ENCODE measurements at places on chromosomes 12 and 14.

DNA sequence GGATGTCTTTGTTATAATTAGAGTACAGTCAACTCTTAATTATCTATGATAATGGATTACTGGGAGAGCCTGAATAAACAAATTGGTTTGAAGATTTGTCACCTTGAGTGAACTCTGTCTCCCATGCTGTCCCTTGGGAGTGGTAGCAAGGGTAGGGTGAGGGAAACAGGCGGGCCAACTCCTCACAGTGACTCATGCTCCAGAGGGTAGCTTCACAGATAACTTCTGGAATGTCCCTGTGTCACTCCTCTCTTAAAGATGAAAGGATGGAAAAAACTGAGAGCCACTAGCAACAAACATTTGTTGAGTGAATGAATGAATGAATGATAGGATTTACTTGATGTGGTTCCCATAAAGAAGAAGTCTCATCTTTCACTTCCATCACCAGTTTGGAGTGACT is 53.5 kb downstream of the RASSF9 start:
- DNase-seq: no peak

DNA sequence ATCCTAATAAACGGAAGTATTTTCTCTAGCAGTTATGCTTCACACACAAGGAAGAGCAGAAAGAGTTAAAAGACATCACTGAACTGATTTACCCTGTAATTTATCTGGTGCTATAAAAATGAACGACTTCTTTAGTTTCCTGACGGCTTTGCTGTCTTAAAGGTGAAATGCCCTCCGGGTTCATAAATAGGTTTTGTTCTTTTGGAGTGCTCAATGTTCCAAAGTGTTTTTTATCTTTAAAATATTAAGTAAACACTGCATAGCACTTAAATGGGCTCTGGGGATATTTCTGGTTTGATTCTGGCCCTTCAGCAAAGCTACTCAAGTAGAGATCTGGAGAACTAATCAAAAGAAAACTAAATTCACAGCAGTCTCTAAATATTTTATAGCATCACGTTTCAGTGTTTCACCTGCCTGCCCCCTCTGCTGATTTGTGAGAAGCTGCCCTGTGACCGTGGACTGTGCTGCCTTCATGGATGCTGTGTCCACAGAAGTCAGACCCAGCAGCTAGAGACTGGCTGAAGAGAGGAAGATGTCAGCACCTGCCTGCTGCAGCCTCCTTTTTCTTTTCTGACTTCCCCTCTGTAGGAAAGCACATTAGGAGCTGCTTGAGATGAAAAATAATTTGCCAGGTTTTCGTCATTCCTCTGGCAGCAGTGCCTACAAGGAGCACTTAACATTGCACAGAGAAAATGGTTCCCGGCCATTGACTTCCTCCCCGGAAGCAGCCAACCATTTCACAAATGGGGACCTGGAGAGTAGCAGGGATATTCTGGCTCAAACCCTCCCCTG is 205.1 kb upstream of the FSCB start:
- DNase-seq: no peak

DNA sequence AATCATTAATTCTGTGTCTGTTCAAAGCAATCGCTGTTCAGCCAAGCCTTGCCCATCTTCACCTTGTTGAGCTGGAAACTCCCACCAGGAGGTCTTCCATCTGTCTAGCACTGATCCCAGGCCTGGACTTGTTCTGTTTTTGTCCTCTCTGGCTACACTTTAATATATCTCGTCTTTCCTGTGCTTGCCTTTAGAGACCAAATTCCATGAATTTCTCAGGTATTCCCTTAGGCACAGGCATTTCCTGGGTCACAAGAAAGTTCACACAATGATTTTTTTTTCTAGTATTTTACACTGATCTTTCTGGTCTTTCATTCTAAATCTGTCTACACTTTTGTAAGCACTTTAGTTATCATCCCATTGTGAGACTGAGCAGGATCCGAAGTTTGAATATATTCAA is 116.4 kb upstream of the CCND2 start:
- DNase-seq: no peak

- DNase-seq: no peak
Measured at GRCh38 chr14:87691042-87691881, 301.7 kb downstream of the GALC start.

GRCh38 chr12:68675101-68675842 is 11.5 kb upstream of the NUP107 start:
- DNase-seq: peak; percentile 53

DNA sequence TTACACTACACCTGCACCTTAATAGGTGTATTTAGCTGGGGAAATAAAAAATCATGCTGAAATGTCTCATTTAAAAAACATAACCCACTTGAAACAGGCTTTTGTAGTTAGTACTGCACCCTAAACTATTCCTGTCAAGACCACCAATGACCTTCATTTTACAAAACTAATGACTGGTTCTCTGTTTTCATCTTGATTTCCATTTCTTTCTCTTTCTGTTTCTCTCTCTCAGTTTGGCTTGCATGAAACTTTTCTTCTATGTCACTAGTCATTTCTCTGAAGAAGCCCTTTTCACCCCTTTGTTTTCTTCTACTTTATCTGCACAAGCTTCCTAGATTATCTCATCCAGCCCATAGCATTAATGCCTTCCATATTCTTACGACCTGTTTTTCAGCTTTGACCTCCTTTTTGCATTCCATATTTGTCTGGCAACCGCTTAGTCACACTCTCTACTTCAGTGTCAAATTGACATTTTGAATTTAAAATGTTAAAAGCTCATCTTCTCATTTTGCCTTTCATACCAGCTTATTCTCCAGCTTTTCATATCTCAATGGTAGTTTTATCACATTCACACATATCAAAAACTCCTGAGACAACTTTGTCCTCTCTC is 32.7 kb upstream of the KLRF1 start:
- DNase-seq: no peak

- no peak for DNase-seq
Measured at GRCh38 chr12:2645460-2645859, 149.3 kb upstream of the FKBP4 start.

GRCh38 chr12:116887897-116888296 is 6.7 kb upstream of the HRK start:
- no peak for DNase-seq

- DNase-seq: no peak
Measured at GRCh38 chr12:27623645-27624044, 72.6 kb upstream of the REP15 start.

DNA sequence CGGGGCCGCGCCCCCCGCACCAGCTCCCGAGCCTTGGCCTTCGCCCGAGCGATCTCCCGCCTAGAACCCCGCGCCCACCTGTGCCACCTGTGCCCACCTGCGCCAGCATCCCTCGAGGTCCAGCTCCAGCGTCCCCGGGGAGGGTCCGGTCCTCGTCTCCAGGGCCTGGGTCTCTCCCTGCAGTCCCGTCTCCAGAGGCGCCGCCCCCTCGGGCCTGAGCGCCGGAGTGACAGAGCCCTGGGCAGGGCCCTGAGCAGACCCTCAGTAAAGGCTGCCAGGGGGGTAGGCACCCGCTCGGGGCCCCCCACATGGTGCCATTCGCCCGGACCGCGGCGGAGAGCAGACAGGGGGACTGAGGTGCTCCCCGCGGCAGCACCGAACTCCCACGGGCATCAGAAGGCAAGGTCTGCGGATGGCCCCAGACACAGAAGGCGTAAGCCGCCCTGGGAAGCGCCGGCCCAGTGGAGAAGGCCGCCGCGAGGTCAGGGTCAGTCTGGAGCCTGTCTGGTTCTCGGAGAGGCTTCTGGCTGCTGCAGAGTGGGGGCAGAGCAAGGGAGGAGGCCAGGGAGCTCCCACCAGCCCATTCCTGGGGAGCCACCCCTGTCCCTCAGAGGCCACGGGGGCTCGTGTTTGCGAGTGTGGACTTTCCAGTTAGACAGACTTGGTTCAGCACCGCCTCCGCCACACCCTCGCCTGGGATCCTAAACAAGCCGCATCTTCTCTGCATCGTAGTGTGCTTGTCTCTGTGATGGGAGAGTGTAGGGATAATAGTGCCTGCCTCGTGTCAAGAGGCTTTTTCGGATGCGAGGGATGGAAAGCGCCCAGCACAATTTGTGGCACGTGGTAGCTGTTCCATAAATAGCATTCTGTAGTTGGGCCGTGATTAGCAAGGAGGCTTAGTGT is 1.1 kb upstream of the PPP1R13B start:
- no peak for DNase-seq

- DNase-seq: no peak
Measured at GRCh38 chr12:64672925-64673409, 62.7 kb downstream of the RASSF3 start.

GRCh38 chr14:85934123-85934885 is 404.4 kb downstream of the FLRT2 start:
- DNase-seq: peak; percentile 23

DNA sequence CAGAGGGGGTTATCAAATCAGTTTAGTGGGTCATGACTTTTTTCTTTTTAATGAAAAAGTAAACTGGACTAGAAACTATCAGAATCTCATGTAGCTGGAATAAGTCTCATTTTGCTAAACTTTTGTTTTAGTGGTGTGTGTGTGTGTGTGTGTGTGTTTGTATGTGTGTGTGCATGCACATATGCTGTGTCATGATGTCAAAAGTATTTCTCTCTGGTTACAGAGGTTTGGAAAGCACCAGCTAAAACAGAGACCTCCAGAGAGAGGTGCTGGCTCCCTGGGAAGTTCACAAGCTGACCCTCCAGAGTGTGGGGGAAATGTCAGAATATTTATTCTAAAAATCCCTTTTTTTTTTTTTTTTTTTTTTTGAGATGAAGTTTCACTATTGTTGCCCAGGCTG is 114.7 kb downstream of the LGMN start:
- no peak for DNase-seq

DNA sequence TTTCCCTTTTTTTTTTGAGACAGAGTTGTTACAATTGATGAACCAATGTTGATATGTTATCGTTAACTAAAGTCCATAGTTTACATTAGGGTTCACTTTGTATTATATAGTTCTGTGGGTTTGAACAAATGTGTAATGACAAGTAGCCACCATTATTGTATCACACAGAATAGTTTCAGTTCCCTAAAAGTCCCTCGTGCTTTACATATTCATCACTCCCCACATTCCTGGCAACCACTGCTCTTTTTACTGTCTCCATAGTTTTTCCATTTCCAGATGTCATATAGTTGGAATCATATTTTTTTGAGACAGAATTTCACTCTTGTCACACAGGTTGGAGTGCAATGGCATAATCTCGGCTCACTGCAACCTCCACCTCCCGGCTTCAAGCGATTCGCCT is 12.5 kb downstream of the HSD17B6 start:
- no peak for DNase-seq

DNA sequence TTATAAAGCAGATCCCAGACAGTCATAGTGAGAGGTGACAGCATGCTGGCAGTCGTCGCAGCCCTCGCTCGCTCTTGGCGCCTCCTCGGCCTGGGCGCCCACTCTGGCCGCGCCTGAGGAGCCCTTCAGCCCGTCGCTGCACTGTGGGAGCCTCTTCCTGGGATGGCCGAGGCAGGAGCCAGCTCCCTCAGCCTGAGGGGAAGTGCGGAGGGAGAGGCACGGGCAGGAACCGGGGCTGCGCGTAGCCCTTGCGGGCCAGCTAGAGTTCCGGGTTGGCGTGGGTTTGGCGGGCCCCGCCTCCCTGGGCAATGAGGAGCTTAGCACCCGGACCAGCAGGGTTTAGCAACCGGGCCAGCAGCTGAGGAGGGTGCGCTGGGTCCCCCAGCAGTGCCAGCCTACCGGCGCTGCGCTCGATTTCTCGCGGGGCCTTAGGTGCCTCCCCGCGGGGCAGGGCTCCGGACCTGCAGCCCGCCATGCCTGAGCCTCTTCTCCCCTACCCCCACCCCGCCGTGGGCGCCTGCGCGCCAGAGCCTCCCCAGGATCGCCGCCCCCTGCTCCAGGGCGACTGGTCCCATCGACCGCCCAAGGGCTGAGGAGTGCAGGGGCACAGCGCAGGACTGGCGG is 451.2 kb upstream of the DCN start:
- no peak for DNase-seq

GRCh38 chr12:20375560-20375959 is 7.2 kb downstream of the PDE3A start:
- no peak for DNase-seq

DNA sequence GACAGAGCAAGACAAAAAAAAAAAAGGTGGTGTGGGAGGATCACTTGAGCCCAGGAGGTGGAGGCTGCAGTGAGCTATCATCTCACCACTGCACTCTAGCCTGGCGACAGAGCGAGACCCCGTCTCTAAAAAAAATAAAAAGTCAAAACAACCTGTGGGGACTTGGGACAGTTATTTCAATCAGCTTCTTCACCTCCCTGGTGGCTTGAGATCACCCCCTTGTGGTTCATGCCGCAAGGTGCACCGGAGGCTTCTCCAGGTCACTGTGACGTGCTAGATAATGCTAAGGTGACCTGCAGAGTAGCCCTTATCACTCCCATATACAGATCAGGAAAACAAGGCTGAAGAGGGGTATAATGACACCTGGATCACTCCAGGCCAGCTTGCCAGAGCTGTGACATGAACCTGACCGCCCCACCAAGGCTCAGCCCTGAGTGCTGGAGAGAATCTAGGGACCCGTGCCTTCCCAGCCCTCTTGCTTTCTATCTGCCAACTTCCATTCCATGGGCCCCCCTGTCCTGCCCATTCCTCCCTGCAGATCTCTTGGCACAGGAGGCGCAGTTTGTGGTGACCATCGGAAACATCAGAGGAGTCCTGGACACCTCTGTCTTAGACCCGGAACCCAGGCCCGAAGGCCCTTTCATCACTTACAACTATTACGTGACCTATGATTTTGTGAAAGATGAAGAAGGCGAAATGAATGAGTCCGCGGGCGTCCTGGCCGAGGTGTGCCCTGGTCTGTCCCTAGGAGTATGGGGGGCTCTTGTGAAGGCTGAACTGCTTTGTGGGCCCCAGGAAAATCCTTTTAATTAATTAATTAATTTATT is 8.1 kb downstream of the LRRC43 start:
- peak; percentile 17 for DNase-seq

- DNase-seq: no peak
Measured at GRCh38 chr14:79424462-79424861, 786.8 kb downstream of the DIO2 start.

DNA sequence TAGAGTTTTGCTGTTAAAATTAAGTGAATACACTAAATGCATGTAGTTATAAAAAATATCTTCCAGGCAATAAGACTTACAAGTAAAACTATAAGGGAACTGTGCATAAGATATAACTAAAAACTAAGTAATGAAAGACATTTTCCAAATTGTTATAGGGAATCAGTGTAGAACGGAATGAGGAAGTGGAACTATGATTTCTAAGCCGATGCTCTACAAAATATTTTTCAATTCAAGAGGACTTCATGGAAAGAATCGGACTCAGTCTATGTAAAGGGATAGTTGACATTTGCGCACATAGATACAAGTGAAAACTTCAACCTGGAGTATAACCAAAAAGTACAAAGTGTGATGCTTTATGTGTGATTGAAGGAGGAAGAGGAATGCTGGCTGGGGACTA is 40.1 kb upstream of the KIF21A start:
- DNase-seq: no peak

- no peak for DNase-seq
Measured at GRCh38 chr12:112590281-112590680, 171.5 kb downstream of the PTPN11 start.

- DNase-seq: no peak
Measured at GRCh38 chr14:91754819-91755218, 22.9 kb upstream of the CATSPERB start.

Measured in activated CD8-positive, alpha-beta memory T cell treated with anti-CD3 and anti-CD28 coated beads for 1 hour (primary cell).